ENCODE measurements at places on chromosomes 5 and 9.
A peak's percentile ranks its signal among the peaks of the same experiment; 100 is the strongest.

DNA sequence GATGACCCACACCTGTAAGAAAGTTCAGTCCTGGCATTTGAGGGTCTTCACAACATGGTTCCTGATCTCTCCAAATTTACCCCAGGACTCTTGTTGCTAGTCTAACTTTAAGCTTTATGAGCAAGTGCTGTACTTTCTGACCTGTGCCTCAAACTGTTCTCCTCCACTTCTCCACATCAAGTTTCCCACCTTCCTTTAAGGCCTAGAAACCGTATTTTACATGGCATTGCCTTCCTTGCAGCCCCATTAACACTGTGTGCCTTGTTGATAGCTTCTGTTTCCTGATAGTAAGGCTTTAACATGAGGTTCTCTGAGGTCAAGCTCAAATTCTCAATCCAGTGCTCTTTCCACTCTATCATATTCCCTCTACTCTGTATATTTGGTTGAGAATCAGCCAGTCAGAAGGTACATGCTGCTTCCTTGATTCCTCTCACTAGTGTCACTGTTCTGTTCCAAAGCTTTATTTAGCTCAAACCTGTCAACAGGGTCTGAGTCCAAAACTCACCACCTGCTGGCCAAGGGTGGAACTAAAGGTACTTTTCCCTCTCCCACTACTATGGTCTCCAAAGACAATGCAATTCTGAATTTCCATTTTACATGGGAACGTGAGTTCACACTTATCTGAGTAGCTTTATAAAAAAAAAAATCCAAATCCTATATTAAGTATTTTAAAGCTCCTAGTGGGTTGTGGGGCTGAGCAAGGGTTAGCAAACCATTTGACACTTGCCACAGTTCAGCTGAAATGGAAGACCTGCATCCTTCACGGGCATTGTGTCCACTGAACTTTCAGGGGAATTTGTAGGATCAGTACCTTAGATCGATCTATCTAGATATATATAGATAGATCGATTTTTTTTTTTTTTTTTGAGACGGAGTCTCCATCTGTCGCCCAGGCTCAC lies 21.1 kb downstream of the VCP start:
- DNase-seq: peak; percentile 78

DNA sequence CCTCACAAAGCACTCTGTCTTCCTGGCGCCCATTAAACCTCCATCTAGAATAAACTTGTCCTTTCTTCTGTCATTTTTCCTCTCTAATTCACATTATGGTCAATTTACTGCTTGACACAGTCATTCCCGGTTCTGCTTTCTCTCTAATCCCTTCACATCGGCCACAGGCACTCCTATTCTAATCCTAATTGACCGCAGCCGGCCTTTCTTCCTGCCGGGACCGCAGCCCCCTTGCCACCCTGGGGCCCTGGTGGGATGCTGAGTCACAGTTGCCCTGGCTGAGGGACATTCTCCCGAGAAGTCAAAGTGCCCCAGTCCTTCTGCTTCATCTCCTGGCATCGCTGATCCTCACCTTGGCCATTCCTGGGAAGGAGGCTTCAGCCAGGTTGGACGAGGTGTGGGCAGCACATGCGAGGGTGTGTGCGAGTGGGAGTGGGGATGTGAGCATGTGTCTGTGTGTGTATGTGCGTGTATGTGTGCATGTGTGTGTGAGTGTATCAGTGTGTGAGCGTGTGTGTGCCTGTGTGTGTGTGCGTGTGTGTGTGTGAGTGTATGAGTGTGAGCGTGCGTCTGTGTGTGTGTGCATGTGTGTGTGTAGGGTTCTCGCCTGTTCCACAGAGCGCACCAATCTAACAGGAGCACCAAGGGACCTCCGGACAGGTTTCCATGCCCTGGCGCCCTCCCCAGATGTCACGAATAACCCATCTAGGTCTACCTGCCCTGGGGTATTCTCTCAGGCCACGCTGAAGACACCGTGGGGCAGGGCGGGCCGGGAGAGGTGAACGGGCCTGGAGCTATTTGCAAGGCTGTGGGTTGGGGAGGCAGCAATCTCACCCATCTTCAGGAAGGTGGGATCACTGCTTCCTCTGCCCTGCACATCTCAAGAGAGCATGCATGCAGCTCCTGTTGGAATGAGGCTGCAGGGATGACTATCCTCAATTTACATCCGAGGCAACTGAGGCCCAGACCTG lies 191.2 kb downstream of the PAX5 start:
- DNase-seq: no peak

DNA sequence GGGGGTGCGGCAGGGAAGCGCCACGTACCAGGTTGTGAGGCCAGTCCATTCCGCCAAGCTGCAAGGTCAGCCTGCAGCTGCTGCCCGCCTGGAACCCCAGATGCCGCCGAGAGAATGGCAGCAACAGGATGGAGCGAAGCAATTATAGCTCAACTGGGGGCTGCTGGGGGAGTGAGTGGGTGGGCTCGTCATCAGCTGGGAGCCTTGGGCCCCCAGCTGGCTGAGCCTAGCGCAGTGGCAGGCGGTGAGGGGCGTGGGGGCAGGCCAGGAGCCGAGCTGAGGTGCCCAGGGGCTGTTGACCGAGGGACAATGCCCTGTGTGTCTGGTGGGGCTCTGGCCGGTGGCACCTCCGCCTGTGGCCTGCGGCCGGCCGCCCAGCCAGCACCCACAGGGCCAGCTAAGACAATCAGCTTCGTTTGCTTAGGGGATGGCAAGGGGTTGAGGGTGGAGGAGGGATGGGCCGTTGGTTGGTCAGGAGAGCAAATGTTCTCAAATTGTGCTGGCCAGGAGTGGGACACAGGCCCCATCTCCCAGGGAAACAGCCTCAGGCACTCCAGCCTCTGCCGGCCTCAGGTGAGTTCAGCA lies at the start of gene IL17B:
Gene IL17B, minus strand, starts transcription at position 116 of the 585 bp plus-strand sequence. Its CDS starts 67 bp downstream, at position 49.
- DNase-seq: no peak

DNA sequence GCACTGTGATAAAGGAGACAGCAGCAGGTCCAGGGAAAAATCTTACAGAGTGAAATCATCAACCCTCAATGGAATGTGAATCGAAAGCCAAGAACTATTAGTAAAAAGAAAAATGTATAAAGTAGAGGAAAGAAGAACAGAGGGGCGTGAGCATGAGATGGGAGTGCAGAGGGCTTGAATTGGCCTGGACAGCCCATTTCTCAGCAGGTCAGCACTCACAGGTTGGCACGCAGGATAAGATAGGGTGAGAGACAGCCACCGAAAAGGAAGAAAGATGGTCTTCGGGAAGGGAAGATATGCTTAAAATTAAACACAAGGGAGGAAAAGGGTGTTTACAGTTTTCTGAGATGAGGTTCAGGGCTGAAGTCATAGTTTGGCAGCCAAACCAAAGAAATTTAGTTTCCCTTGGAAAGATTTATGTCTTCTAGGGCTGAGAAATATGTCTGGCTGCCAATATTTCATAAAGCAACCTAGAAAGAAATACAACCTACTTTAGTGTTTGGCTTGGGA lies 524.7 kb downstream of the SPATA31D1 start:
- DNase-seq: no peak

GRCh38 chr5:172223901-172224873 lies 30.2 kb downstream of the EFCAB9 start:
- DNase-seq: no peak

GRCh38 chr5:136006761-136007251 lies 22.0 kb upstream of the TGFBI start:
- no peak for DNase-seq

GRCh38 chr9:121607434-121608167 lies 43.8 kb upstream of the DAB2IP start:
- no peak for DNase-seq

DNA sequence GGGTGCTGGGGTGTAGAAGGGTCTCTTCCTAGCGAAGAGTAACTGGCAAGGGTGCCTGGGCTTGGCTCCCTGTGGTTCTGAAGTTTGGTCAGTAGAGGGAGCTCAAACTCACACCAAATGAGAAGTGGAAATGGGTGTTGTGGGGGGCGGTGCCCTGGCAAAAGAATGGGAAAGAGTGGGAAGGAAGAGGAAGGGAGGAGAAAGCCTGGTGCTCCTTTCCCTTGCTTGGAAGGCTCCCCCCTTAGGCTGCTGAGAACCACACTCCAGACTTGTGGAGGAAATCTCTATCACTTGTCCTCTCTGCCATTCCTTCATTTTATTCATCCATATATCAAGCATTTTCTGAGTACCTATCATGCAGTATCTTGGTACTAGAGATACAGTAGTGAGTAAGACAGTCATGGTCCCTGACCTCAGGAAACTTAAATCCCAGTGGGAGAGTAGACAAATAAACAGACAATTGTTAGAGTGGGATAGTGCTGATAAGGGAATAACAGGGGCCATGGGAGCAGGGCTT lies 13.0 kb downstream of the SLC4A9 start:
- peak; percentile 80 for DNase-seq

- DNase-seq: no peak
Observed at GRCh38 chr5:158202801-158203200, 343.9 kb upstream of the CLINT1 start.

GRCh38 chr5:121919046-121919445 lies 42.7 kb upstream of the SRFBP1 start:
- no peak for DNase-seq

DNA sequence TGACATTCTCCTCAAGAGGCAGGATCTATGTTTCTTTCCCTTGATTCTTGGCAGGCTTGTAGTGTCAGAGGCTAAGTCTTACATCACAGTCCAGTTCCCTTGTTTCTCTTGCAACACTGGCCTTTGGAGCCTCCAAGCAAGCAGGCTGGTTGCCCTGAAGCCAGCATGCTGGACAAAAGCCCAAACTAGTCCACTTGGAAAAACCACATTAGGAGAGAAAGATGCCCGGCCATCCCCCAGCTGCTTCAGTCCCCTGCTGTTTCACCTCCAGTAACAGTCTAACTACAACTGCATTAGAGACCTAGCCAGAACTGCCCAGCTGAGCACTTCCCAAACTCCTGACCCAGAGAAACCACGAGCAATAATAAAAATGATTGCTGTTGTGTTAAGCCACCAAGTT lies 87.6 kb downstream of the ADAMTS6 start:
- DNase-seq: no peak

DNA sequence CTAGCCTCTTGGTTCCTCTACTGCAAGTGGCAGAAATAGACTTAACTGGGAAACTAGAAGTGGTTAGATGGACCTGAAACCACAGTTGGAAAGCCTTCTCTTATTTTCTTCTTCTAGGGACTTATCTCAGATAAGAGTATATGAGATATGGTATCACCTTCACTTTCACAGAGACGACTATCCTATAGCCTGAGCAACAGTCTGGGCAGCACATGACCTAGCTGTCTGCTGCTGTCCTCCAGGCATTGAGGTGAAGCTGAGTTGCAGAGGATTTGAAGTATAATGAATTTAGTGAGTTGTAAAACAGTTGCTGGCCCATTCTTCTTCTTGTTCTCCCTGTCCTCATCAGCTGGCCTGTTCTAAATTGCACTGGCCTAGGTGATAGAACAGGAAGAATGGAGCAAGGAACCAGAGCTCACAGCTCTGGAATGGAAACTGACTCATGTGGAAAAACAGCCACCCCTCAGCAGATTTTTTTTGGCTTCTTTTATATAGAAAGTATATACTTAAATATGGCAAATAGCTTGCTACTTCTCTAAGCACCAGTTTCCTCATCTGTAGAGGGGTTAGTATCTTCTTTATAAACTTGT lies 27.8 kb downstream of the RECK start:
- no peak for DNase-seq

- DNase-seq: no peak
Observed at GRCh38 chr5:147436596-147436995, 73.3 kb downstream of the DPYSL3 start.

DNA sequence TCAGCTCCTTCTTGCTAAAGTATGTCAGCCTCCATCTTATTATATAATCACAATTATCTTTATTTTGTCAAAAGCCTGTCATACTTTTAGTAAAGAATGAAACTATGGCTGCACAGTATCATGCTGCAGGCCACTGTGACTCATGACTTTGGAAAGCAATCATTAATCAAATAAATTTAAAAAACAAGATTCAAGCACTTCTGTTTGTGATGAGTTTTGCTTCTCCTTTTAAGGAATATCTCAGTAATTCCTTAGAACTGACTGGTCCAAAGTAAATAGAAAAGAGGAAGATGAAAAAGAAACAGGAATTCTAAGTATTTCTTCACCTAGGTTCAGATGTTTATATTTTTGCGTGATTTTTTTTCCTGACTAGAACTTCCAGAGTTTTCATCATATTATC lies 83.1 kb downstream of the EDIL3 start:
- no peak for DNase-seq

DNA sequence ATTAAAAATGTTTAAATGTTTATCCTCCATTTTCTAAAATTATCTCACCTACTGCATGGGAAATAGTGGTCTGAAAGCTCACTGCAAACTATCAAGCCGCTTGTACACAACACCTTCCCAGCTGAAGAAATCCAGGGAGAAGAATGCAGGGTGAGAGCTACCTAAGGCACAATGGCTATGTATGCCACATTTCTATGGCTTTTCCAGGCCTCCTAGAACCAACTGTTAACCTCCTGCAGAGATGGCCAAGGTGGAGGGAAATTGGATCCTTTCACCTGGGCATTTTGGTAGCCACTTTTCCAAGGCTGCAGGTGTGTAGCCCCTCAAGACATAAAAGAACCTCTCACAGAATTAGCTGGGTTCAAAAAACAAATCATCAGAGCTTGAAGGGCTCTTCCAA lies 286.4 kb downstream of the EBF1 start:
- no peak for DNase-seq

GRCh38 chr9:124352616-124353015 lies 62.6 kb downstream of the PSMB7 start:
- no peak for DNase-seq

DNA sequence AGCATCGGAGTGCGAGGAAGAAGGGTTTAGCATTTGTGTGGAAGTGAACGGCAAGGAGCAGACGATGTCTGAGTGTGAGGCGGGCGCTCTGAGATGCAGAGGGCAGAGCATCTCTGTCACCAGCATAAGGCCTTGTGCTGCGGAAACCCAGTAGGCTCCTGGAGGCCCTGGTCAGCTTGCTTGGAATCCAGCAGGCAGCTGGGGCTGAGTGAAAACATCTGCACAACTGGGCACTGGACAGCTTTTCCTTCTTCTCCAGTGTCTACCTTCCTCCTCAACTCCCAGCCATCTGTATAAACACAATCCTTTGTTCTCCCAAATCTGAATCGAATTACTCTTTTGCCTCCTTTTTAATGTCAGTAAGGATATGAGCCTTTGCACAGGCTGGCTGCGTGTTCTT lies 72.1 kb downstream of the C7 start:
- DNase-seq: no peak

DNA sequence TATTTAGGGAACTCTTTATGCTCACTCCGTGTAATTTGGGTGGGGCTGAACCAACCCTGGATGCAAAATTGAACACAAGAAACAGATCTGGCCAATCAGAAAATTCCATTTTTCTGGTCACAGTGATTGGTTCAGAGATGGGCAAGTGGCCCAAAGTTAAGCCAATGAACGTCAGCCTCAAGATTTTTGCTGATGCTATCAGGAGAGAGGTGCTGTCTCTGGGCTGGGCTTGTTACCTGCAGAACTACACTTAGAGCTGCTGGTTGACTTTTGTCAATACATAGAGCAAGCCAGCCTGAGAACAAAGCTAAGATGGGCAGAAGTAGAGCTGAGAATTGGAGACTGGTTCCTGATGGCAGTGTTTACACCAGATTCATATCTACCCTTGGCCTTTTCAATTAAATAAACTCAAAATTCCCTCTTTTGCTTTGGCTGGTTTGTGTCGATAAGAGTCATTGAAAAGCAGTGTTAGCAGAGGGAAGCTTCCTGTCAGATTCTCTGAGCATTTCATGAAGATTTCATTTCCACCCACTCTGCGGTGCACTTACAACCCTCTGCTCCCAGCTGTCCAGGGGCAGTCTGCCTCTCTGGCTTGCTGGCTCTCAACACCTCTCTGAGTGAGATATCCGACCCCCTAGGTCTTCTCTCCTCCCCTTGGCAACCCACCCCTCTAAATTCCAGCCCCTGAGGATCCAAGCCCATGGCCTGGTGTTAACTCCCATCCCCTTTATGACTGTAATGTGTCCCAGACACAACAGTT lies 64.5 kb upstream of the PPARGC1B start:
- DNase-seq: no peak
